RPMI7951 (cell line): ENCODE measurements at places on chromosomes 12 and 14. TPM values are rescaled to one million over a fixed set of nuclear protein-coding genes. Genes with fewer than 3 reads are reported as not detected.

- no peak for DNase-seq
These were observed 77.9 kb downstream of the PRICKLE1 start for GRCh38 chr12:42511656-42512055.

DNA sequence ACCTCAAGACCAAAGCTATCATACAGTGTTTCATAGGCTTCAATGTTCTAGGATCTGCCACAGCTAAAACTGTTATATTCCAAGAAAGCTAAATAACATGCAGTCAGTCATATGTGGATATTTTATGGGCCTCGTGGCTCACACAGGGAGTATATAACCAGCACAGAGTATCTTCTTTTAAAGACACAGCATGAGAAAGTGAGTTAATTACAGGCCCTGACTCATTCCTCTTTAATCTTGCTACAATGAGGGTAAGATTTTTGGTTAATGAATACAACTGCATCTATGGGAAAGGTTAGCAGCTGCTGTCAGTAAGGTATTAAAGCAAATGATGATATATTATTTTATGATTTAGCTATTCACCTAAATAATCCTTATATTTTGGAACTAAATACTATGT is 111.0 kb downstream of the TRAFD1 start:
- DNase-seq, result no peak

The UNC79 gene
- total RNA-seq, result under 0.01 TPM in 1 of 2 replicates, not detected in the other

The DDX11 gene
- 10.2 and 11.4 TPM in 2 replicates for total RNA-seq

The RHEBL1 gene
- 6.7 and 13.2 TPM in 2 replicates for total RNA-seq

The FOXA1 gene
- total RNA-seq, result not detected in 2 replicates

The PRH1 gene
- 3.5 and 10.7 TPM in 2 replicates for total RNA-seq

The MAP1LC3B2 gene
- total RNA-seq, result 0.48 TPM in 1 of 2 replicates, not detected in the other

GRCh38 chr12:67067453-67068203 is 201.5 kb upstream of the CAND1 start:
- no peak for DNase-seq

The COX8C gene
- not detected in 2 replicates for total RNA-seq

GRCh38 chr14:74299061-74299545 is 3.6 kb downstream of the ABCD4 start:
- DNase-seq, result peak; percentile 51

The KRT2 gene
- not detected in 2 replicates for total RNA-seq

GRCh38 chr12:45324391-45324790 is 108.5 kb downstream of the ANO6 start:
- peak; percentile 80 for DNase-seq

The NOXRED1 gene
- total RNA-seq, result not detected in 2 replicates

The FGF6 gene
- not detected in 2 replicates for total RNA-seq

GRCh38 chr12:87096082-87096585 is 839.9 kb upstream of the MGAT4C start:
- no peak for DNase-seq

The TMPRSS12 gene
- total RNA-seq, result not detected in 2 replicates
